Stimulated activated CD4-positive, alpha-beta T cell treated with anti-CD3 and anti-CD28 coated beads, TNF-alpha, amount 100 ng/mL, for 24 hours (primary cell): ENCODE measurements at places on chromosomes 13 and 19.

DNA sequence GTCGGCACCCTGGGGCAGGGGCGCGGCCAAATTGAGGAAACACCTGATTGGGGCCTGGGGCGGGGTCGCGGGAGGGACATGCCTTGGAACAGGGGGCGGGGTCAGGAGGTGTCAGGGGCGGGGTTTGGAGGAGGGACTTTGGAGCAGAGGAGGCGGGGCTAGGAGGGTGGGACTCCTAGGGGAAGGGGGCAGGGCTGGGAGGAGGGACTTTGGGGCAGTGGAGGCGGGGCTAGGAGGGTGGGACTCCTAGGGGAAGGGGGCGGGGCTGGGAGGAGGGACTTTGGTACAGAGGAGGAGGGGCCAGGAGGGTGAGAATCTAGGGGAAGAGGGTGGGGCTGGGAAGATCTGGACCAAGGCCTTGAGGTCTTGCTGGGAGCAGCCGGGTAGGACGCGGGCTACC is 21.9 kb downstream of the GRIN2D start:
- DNase-seq: peak; percentile 80

- no peak for DNase-seq
Observed at GRCh38 chr13:23628765-23629565, 58.8 kb downstream of the TNFRSF19 start.

- DNase-seq: no peak
Observed at GRCh38 chr19:10776900-10777650, 58.9 kb downstream of the TMED1 start.

DNA sequence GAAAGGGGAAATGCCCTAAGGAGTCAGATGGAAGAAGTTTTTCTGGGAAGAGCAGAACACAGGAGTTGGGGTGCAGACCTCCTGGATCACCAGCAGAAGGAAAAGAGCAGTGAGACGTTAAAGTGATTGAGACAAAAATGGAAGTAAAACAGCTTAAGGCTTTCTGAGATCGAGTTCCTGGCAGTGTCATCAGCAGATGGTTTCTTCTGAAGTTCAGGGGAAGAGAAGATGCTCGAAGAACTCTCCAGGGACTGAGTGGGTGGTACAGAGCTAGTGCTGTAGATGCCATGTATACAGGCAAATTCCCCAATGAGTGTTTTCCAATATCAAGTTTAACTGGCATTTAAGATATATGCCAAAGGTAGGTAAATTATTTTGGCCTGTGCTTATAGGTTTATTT is 272.2 kb upstream of the KLF12 start:
- no peak for DNase-seq

DNA sequence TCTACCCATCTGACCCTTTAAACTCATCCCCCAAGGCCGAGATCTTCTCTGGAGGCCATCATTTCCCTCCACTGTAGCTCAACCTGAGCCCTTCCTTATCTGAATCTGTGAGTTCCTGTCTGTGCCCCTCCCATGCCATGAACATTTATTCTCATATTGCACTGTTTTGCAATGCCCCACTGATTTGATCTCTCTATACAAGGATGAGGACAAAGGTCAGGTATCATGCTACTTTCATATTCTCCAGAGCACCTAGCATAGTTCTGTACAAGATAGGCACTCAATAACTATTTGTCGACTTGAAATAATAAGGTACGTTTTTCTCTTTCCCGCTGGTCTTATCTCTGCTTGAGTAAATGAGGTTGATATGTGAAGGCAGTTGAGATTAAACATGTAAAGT is 135.5 kb downstream of the KLF5 start:
- no peak for DNase-seq

- DNase-seq: no peak
Observed at GRCh38 chr13:75830842-75831241, 194.7 kb downstream of the LMO7 start.
